ENCODE measurements at places on chromosomes 13 and 19.

DNA sequence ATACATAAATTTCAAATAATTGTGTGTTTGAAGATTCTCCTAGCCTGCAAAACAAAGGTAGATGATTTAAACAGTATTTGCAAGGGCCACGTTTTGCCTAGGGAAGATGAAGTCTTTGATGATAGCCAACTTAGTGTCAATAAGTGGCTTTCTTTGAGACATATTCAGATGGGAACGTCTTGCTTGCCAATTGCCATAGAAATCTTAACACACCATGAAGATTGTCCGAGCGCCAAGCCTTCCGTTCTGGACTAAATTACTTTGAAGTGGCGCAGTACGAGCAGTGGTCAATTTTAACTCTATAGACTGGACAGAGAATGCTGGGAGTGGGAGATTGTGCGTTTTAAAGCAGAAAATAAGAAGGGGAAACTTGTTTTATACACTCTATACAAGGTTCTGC lies 9.9 kb downstream of the ZIC5 start:
- no peak for DNase-seq

GRCh38 chr13:34657716-34658115 lies 284.4 kb upstream of the NBEA start:
- no peak for DNase-seq

- no peak for DNase-seq
Measured at GRCh38 chr19:35592226-35592625, 6.3 kb downstream of the PMIS2 start.

- DNase-seq, result no peak
Measured at GRCh38 chr13:66774046-66774445, 456.1 kb downstream of the PCDH9 start.

DNA sequence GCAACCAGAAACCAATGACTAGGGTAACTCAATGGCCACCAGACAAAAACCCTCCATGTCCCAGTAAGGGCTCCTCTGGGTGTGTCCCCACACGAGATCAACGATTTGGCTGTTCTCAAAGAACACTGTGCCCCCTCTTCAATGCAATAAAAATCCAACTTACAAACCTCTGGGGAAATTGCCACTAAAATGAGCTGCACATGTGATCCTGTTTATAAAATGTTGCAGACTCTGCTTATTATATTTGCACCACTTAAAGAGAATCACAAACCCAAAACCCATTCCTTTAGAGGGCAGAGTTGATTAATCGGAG lies 80.5 kb downstream of the STK24 start:
- no peak for DNase-seq

DNA sequence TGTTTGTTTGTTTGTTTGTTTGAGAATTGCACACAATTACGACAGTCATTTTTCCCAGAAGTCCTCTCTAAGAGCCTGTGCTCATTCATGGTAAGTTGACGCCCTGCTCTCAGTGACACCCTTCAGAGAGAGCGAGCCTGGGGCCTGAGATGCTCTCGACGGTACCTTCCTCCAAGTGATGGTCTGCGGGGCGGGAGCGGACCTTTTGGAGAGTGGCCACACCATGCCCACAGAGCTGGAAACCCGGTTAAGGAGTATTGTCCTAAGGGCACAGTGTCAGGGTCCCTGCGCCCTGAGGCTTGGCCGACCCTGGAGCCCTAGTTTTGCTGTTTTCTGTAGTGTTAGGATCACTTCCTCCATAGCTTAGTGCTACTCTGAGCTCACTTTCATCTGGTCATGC lies 3.6 kb downstream of the POP4 start:
- no peak for DNase-seq

DNA sequence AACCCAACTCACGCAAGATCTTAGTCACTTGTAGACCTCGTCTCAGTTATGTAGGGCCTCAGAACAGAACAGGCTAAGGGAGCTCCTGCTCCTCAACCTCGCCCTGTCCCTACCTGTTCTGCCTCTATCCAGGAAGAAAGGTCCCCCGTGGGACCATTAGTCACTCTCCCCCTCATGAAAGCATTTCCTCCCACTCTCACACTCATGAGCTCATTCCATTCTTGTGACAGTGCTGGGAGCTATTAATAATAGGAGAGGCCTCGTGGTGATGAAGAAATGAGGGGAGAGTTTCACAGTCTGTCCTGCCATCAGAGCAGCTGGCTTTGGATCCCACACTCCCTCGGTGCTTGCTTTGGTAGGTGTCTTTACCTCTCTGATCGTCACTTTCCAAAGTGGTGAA lies 10.2 kb downstream of the PPP2R1A start:
- no peak for DNase-seq

DNA sequence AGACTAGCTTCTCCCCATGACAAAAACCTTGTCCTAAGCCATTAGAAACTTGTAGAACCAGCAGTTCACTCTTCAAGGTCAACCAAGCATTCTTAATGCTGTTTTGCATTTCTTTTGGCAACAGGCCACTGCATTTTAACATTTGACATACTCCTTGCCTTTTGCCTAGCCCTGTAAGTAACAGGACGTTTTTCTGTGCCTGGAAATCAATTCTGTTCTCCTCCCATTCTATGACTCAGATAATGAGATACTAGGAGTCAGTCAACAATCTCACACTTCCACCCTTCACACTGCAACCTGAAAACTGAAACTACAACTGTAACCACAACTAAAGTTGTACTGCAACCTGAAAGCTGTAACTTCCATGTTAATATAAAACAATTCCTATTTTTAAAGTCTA lies 268.7 kb downstream of the MZT1 start:
- DNase-seq, result no peak

DNA sequence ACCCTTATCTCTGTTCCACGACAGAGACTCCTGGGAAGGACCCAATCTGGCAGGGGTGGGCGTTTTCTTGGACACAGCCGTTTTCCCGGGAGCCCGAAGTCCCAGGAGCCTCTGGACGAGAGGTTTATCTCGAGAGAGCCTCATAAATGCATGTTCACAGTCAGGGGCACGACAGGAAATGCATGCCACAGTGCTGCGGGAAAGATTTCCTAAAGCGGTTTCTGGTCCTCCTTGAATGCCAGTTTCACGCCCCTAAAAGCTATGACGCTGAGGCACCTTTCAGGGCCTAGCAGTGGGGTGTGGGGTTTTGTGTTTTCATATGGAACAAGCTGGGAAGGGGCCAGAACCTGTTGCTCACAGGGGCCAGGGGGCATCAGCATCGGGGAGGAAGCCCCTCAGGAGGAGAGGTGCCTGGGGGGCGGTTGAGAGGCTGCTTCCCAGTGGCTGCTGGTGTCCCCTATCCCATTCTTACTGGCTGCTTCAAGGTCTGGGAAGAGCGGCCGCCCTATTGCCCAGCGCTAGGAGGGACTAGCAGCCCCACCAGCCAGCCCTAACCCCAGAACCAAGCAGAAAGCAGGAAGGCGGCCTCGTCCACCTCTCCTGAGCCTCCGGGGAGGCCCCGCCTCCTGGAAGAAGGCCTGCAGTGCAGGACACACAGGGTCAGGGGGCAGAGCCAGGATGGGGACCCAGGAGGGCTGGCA lies 157.0 kb downstream of the KDM4B start:
- no peak for DNase-seq

DNA sequence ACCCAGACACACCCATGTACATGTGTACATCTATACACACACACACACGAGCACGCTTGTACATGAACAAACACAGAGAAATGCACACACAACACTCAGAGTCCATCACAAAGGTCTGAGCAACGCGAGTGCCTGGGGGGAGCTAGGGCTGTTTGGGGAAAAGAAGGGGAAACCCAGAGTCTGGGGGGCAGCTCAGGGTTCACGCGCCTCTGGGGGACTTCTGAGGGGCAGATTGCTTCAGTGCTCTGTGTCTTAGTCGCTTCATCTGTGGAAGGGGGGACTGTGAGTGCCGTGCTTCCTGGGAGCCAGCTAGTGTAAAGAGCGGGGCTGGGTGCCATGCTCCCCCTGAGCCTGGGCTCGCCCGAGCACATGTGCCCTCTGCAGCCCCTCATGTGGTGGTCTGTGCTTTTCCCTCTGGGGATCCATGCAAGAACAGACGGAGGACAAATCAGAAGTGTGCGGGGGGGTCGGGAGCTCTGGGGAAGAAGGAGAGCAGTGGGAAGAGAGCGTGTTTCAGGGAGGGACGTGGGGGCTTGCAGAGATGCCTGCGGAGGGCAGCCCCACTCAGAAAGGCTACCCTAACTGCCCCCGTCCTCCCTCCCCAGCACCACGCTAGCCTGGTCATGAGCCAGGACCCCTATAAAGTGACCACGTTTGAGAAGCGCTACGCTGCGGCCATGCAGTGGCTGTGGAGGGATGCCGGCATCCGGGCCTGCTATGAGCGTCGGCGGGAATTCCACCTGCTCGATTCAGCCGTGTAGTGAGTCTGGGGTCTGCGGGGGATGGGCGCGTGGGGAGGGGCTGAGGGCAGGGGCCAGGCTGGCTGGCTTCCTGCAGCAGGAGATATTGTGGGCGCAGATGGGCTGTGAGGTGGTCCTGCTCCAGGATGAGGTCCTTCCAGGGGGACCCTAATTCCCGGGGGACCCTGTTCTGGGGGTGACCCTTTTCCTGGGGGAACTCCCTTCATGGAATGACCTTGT lies 14.0 kb downstream of the GNA15 start:
- DNase-seq, result no peak

DNA sequence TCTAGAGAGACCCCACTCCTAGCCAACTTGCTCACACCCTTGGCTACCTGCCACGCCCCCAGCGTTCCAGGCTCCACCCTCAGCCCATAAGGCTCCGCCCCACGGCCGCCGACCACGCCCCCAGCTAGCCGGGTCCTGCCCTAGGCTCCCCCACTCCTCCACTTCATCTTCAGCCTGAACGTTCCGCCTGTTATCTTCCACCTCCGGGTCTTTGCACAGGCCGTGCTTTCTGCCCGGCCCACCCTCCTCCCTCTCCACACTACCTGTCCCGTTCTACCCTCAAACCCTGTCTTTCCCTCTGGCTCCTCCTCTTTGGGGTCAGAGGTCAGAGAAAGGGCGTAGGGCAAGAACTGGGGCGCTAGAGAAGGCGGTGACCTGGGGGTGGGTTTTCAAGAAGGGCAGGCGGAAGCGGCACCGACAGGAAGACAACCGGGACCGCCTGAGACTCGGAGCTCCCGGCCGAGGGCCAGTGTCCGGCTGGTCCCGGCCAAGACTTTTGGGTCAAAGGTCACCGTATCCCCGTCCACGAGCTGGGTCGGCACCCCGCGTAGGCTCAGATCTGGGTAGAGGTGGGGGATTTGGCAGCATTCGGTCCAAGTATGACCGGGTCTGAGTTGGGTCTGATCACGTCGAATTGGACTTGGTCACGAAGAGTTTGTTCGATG lies 2.2 kb downstream of the PDE4C start:
- DNase-seq, result no peak

GRCh38 chr19:3186891-3187661 lies 1.3 kb downstream of the NCLN start:
- DNase-seq, result no peak

DNA sequence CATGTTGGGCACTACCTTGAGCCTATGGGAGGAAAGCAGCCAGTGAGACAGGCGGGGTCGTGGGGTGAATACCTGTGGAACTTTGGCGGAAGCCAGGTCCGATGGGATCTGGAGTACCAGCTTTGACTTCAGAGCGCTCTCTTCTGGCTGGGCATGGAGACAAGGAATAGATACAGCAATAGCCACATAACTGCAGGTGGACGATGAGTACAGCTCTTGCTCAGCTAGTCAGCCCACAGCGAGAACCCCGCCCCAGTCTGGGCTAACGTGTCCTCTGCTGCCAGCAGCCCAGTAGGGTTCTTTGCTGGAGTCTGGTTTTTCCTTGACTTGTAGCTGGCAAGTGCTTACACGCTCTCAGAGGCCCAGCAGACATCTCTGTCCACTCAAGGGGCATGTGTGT lies 83.4 kb downstream of the SIPA1L3 start:
- DNase-seq, result no peak

- DNase-seq, result no peak
Measured at GRCh38 chr19:55305491-55305890, 19.6 kb downstream of the TMEM150B start.

- no peak for DNase-seq
Measured at GRCh38 chr19:590750-591098, 1.0 kb downstream of the HCN2 start.

DNA sequence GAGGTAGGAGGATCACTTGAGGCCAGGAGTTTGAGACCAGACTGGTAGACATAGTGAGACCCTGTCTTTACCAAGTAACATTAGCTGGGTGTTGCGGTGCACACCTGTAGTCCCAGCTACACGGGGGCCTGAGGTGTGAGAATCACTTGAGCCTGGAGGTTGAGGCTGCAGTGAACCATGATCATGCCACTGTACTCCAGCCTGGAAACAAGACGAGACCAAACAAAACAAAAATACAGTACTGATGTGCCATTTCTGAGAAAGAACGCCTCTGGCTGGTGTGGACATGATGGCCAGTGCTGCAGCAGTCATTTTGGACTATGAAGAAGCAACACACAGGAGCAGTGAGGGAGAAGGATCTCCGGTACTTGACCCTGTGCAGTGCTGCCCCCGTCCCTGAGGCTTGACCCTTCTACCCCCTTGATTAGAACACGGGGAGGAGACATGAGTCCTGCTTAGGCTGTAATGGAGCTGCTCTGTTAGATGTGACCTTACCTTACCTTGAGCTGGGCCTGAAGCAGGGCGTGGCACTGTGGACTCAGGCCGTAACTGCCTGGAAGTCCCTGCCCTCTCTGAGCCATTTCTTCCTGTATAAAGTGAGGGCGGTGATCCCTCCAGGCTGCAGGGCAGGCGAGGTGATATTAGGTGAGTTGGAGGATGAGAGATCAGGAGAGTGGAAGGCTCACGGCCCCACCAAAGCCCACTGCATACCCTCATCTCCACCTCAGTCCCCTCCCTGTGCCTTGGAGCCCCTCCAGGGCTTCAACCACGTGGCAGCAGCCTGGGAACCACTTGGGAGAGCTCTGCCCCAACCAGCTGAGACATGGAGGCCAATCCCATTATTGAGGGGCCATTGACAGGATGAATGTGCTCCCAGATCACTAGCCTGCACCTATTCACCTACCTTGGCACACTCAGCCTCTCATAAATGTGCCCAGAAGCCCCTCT lies 5.9 kb downstream of the RPL18A start:
- DNase-seq, result no peak

- no peak for DNase-seq
Measured at GRCh38 chr13:110824702-110825300, 90.1 kb downstream of the ANKRD10 start.

DNA sequence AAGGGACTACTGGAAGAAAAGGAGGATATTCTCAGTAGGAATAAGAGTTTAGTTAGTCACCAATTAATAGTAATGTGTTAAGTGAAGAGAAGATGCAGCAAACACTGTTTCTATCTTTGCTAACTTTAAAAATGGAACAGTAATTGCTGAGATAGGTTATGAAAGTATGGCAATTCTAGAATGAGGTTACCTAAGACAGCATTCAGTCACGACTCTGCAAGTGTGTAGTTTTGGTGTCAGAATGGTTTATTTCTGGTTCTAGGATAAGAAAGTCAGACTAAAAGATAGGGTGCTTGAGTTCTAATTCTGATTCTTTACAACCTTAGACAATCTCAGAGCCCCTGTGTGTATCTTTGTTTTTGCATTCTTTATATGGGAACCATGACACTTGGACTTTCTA lies 138.1 kb downstream of the POU4F1 start:
- DNase-seq, result no peak

All from stimulated activated CD8-positive, alpha-beta memory T cell treated with anti-CD3 and anti-CD28 coated beads, Interleukin-4, amount 100 ng/mL, for 1 hour (primary cell).